ENCODE measurements at places on chromosomes 3 and 15.
A peak's percentile ranks its signal among the peaks of the same experiment; 100 is the strongest.

GRCh38 chr15:61750271-61751084, 309.8 kb downstream of the VPS13C start:
- no peak for DNase-seq

GRCh38 chr15:33377204-33377603, 66.4 kb downstream of the RYR3 start:
- no peak for DNase-seq

- no peak for DNase-seq
These were observed 13.4 kb downstream of the APOD start for GRCh38 chr3:195570344-195570743.

DNA sequence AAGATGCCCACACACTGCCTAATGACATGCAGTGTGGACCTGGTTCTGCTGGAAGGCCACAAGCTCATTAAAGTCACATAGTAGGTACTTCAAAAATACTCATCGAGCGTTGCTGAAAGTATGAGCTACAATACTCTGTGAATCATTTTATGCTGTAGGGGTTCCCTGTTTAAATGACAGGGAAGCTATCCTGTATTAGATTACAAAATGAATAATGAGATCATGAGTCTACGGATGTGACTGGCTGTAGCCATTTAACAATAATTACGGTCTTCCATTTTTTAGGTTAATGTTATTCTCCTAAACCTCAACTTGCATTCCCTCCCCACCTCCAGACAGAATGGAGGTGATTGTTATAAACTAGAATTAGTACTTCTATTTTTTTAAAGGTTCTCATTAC, 128.2 kb upstream of the FAM3D start:
- DNase-seq: no peak

DNA sequence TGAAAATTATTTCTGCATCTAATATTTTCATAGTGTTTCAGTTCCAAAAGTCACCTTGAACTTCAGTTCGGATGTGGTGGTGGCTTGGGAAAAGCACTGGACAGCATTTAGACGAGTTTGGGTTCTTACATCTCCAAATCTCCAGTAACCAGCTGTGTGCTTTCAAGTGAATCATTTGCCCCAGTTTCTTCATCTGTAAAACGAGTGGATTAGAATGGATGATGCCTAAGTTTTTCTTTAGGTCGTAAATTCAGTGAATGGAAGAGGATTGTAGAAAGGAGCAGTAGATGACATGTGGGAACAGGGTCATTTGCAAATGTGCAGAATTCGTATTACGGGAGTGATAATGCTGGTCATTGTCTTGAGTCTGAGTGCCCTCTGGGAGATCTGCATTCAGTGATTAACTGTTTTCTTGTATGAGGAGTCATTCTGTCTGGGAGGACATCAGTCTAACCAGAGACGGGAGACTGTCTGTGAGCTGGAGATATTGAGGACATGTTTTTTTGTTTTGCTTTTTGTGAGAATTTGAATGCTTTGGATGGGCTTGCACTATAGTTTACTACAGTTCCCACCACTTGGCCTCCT, 641.6 kb upstream of the TBL1XR1 start:
- no peak for DNase-seq

DNA sequence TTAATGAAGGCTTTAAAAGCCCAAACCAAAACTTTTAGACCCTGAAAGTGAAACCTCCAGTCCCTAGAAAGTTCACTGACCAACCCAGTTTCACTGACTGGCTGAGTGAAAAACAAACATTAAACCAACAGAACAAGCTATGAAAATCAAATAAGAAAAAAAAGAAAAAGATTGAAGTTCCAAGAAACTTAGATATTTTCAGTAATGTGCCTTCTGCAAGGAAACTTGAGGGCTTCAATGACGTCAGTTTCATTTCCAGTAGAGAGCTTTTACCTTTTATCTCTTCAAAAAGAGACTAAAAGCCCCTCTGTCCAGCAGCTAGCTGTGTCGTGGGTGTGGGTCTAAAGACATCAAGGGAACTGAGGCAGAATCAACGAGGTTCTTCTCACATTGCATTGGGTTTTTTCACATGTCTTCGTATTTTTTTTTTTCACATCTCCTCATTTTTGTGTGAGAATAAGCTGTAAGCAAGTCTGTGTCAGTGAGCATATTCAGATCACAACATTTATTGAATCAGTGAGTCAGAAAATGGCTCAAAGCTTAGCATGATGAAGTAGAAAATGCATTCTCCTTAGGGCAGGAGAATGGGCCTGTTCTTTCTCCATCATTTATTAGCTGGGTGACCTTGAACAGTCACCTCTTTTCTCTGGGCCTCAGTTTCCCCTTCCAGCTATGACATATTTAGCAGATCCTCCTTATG, 54.8 kb upstream of the BCL6 start:
- no peak for DNase-seq

GRCh38 chr3:168476360-168476980, 380.7 kb upstream of the GOLIM4 start:
- DNase-seq: no peak

GRCh38 chr3:129180461-129180860, 3.2 kb downstream of the CNBP start:
- no peak for DNase-seq

DNA sequence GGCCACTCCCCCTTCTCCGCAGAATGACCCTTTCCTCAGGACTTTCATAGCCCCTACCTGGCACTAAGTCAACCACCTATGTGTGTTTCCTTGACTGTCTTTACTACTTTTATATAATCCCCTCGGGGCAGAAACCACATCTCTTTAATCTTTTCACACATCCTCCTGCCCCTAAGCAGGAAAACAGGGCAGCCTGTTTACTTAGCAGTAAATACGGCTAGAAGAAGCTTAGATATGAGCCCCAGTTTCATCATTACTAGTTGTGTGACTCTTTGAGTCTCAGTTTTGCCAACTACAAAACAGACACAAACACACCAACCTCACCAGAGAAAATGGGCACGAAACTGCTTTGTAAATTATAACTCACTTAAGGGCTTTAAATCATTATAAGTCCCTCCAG, 98.3 kb downstream of the CYP19A1 start:
- no peak for DNase-seq

DNA sequence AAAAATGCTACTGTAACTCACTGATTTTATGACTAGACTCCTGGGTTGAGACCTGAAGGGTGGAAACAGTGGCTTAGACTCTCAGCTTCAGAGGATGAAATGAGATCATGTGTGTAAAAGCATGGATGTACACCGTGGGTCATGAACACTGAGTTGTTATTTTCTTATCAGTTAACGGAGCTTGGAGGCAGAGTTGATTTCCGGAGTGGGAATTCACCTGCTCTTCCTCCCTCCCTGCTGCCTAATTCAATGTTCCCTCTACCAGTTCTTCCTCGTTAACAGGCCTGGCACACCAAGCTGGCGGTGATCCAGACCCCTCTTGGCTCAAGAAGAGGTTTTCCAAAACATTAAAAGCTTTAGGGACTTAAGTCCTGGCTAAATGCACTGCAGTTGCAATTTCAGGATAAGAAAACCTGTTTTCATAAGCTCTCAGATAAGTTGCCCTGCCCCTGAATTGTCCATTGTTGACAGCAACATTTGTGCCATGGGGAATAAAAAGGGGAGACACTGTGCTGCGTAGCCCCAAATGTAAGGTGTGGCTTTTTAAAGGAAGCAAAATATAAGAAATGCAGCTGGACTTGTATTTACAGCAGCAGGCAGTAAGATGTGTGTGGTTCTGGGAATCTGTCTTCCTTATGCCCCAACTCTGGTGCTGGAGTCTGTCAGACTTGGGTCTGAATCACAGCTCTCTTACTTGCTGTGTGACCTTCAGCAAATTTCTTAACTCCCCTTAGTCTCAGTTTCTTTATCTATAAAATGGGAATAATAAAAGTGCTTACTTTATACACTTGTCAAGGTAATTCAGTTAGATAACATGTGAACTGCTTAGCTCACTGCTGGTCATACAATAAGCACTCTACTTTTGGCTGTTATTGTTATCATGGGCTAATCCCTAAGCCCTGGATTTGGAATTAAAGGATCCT, 9.9 kb downstream of the PDIA5 start:
- no peak for DNase-seq

GRCh38 chr15:24899367-24899766, 55.4 kb upstream of the SNRPN start:
- DNase-seq: no peak

DNA sequence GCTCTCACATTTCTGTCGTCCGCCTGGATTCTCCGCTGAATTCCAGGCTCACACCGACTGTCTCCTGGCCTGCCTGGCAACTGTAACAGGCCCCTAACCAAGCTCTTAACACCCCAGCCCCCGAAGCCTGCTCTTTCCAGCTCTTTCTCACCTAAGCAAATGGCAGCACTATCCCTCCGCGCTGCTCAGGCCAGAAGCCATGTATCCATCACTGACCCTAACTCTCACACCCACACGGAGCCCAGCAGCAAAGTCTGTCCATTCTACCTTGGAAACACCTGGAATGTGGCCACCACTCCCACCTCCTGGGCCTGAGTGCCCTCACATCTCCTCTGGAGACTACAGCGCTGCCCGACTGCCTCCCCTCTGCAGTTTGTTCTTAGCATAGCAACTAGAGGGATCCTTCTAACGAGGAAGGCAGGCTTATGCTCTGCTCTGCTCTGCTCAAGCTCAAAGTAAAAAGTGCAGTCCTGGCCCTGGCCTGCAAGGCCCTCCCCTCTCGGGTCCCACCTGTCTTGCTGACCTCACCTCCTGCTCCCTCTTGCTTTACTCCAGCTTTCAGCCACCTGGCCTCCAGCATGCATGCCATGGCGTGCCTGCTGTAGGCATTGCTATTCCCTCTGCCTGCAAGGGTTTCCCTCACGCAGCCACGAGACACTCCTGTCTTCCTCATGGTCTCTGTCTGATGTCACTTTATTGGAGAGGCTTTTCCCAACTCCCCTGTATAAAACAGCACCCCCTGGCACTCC, 27.2 kb downstream of the FEM1B start:
- DNase-seq: no peak

DNA sequence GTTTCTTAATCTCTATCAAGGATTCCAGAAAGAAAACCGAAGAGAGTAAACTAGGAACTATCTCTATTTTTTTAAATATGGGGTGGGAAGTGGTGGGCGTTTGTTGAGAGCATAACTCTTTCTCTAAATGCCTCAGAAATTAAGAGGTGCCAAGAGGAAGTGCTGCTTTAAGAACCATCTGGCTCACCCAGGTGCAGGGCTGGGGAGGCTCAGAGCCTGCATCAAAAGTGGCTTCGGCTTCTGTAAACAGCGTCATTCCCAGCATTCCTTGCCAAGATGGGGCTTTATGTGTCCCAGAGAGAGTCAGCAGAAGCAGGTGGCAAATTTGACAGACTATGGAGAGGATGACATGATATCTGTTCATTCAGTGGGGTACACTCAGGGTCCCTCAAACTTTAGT, 123.3 kb upstream of the BFSP2 start:
- DNase-seq: no peak

DNA sequence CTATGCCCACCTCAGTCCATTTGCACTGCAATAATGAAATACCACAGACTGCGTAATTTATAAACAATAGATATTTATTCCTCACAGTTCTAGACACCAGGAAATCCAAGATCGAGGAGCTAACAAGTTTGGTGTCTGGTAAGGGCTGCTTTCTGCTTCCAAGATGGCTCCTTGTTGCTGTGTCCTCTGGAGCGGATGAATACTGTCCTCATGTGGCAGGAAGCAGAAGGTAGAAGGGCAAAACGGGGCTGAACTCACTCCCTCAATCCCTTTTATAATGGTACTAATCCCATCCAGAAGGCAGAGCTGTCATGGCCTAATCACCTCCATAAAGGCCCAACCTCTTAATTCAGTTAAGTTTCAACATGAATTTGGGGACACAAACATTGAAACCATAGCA, 75.3 kb downstream of the P2RY1 start:
- no peak for DNase-seq

- no peak for DNase-seq
These were observed 325.4 kb downstream of the FOXP1 start for GRCh38 chr3:71258116-71258515.

DNA sequence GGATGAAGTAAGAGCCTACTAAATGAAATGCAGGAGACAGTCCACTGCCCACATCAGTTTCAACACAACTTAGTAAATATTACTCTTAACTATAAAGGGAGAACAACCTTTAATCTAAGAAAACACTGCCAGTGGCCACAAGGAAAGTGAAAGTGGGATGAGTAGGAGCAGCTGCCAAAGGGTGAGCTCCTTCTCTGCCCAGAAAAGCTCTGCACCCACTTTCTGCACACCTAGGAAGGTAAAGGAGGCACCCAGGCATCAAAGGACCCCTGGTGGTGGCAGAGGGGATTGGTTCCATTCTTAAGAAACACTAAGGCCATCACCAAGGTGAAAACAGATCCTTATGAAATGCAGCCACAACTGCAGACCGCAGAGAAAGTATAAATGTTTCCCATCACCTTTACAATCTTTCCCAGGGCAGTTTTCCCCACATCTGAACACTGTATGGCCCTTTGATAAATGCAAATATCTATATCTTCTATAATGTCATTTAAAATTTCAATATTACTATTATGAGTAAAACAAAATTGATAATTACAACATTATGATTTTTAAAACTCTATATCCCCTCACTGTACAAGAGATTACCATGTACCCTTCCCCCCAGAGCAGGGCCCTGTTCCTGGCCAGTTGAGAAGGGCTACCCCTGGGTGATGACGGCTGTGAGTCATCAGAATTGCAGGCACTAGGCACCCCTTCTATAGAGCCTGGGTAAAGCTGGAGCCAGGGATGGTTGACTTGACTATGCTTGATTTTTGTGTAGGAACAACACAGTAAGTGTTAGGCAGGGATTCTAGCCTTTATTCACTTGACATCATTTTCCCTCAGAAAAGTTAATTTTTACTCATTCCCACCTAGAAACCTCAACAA, 92.0 kb downstream of the SNRK start:
- peak; percentile 49 for DNase-seq

DNA sequence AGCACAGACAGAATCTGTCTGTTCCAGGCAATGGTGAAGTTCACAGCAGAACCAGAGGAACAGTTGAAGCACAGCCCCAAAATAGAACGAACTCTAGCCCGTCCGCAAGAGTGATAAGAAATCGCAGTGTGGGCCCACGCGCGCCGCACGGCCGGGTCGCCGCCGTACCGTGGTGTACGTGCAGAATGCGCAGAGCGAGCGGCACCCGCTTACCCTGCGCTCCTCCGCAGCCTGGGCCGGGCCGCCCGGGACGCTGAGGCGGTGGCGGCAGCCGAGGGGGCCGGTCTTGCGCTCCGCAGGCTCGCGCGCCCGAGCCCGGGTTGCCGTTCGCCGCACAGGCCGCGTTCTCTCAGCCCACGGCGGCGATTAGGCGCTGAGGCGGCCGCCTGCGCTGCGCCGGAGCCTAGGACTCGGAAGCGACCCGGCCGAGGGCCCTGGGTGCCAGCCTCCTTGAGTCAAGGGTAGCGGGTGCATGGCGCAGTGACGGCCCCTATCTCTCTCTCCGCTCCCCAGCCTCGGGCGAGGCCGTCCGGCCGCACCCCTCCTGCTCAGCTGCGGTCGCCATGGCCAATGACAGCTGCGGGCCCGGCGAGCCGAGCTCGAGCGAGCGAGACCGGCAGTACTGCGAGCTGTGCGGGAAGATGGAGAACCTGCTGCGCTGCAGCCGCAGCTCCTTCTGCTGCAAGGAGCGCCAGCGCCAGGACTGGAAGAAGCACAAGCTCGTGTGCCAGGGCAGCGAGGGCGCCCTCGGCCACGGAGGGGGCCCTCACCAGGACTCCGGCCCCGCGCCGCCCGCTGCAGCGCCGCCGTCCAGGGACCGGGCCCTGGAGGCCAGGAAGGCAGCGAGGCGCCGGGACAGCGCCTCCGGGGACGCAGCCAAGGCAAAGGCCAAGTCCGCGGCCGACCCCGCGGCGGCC, 20.5 kb downstream of the WDR73 start:
- DNase-seq: peak; percentile 38

- DNase-seq: no peak
These were observed 86.8 kb downstream of the FSIP1 start for GRCh38 chr15:39695793-39696192.

GRCh38 chr3:115095236-115095635, 51.9 kb downstream of the ZBTB20 start:
- DNase-seq: no peak
